Right atrium auricular region (tissue), 2 donors: ENCODE measurements at places on chromosomes 13 and 19. TPM values are rescaled to one million over a fixed set of nuclear protein-coding genes. Genes with fewer than 3 reads are reported as not detected.
A peak's percentile ranks its signal among the peaks of the same experiment; 100 is the strongest.

ATP4A gene
- total RNA-seq, result not detected

GRCh38 chr19:19051478-19052213 lies 12.1 kb upstream of the SLC25A42 start:
- H3K27ac ChIP-seq, result no peak overlapping the region
- DNase-seq, result no peak
- no peak overlapping the region for H3K4me3 ChIP-seq
- no peaks in the 10 kb centered on the region for H3K4me1 ChIP-seq

GNA15 gene
- 0.74 TPM for total RNA-seq

DNA sequence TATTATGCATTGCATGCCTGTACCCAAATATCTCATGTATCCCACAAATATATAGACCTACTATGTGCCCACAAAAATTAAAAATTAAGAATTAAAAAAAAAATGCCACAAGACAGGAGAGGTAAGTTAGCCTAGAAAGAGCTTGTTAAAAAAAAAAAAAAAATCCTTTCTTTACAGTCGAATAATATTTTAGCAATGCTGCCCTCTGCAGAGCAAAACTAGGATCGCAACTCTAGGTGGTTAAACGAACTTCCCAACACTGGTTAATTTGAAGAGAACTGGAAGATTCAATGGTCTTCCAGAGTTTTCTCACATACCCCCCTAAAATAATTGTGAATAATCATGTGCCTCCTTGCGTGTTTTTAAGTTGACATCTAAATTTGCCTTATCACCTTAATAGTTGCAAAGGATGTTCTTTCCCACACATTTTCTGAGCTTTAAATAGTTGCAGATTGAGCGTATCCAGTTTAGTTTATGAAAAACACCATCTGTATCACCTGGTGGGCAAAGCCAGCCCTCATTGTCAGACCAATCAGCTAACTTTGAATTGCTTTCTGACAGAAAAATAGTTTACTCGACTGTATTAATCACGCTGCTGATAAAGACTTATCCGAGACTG lies 47.4 kb upstream of the RCBTB2 start:
- H3K4me1 ChIP-seq, result peaks cover 28% of the 10 kb centered on the region
- H3K36me3 ChIP-seq, result no peaks in the 10 kb centered on the region
- H3K27me3 ChIP-seq, result no peaks in the 10 kb centered on the region
- no peak overlapping the region for H3K4me3 ChIP-seq

GRCh38 chr13:45828256-45828968 lies 23.1 kb downstream of the SIAH3 start:
- no peaks in the 10 kb centered on the region for H3K36me3 ChIP-seq
- no peak for DNase-seq
- H3K27me3 ChIP-seq, result no peaks in the 10 kb centered on the region
- H3K27ac ChIP-seq, result no peak overlapping the region

CEACAM4 gene
- total RNA-seq, result not detected

GRCh38 chr13:73335210-73335609 lies 276.4 kb downstream of the KLF5 start:
- no peaks in the 10 kb centered on the region for H3K36me3 ChIP-seq
- no peaks in the 10 kb centered on the region for H3K4me1 ChIP-seq
- no peak for DNase-seq
- H3K4me3 ChIP-seq, result no peak overlapping the region

- peaks cover 18% of the 10 kb centered on the region for H3K4me1 ChIP-seq
- peak; percentile 88 for DNase-seq
- no peaks in the 10 kb centered on the region for H3K27me3 ChIP-seq
Measured at GRCh38 chr19:36331353-36332228, 47.4 kb downstream of the ZFP14 start.

DNA sequence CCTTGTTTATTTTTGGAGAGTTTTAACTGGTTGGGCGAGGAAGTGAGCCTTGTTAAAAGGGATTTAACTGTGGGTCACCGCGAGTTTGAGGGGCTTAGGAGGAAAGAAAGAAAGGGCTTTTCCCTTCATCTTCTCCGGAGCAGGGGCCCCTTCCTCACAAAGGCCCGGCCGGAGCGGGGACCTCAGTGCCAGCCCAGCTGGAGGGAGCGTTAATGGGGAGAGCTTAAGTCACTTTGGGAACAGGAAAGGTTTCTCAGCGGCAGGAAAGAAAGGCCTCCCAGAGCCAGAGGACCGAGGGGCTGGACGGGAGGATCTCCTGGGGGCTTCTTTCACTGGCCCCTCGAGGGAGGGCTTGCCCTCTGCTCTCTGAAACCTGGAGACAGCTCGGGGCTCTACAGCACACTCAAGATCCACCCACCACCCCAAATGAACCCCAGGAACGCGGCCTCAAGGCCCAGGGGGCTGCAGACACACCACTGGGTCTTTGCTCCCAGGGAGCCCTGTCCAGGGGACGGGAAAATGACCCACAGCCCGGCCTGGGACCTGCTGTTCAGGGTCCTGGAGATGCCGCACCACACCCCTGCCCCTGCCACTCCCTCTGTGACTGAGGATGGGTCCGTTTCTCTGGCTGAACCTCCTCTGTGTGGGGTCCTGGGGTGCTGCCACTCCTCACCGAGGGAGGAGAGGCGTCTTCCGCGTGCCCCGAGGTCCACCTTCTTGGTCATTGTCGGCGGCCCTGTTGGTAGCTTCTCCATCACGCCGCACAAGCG lies 128.3 kb downstream of the URI1 start:
- no peaks in the 10 kb centered on the region for H3K27me3 ChIP-seq
- H3K36me3 ChIP-seq, result no peaks in the 10 kb centered on the region
- H3K27ac ChIP-seq, result no peak overlapping the region
- DNase-seq, result no peak

DNA sequence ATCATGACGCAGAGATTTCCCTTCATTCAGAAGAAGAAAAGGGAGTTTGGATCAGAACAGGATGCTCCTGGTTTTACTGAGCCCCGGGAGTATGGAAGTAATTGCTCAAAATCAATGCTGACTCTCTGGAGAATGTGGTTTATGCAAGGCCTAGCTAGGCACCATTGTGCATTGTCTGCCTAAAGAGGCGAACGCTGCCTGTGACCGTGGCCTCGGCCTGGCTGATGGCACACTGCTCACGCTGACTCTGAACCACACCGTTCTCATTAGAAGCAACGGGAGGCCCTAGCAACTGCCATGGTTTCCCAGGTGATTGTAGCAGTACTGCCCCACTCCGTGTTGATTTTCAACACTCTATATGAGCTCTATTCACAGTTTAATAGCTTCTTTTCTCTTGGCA lies 41.7 kb upstream of the UBL3 start:
- no peak overlapping the region for H3K27ac ChIP-seq
- no peaks in the 10 kb centered on the region for H3K36me3 ChIP-seq
- H3K4me3 ChIP-seq, result no peak overlapping the region
- DNase-seq, result no peak
- H3K4me1 ChIP-seq, result no peaks in the 10 kb centered on the region

DNA sequence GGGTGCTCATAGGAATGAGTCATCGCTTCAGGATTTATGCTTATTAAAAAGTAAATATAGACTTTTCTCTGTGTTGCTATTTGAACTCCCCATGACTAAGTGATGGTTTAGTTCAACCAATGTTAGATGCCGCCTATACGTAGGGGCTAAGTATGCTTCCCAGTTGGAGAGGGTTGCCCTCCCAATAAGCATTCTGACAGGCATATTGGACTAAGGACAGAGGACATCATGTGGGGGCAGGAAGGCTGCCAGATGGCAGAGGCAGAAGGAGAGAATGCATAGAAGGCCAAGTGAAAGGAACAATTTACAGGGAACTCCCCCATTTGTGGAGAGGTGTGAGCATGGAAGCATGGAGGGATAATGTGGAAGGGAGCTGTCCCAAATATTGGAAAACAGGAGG lies 318.4 kb upstream of the OBI1 start:
- no peaks in the 10 kb centered on the region for H3K36me3 ChIP-seq
- no peak overlapping the region for H3K27ac ChIP-seq
